T follicular helper cell (primary cell): ENCODE measurements at places on chromosomes 3 and 15.

GRCh38 chr3:179717219-179717618, 64.4 kb downstream of the USP13 start:
- no peak for DNase-seq

DNA sequence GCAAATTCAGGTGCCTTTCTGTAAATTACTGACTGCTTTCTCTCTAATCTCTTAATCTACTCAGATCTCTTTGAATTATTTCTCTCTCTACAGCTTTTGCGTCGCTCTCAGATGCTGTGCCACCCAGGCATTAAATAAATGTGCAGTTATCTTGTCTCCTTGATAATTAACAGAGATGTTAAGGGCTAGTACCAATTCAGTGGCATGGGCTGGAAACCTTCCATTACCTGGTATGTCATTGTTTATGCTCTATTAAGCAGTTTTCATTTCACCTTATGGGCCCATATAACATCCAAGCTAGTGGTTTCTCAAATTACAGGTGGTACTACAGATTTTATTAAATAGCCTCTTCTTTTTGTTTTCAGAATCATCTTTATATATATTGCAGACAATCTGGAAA, 66.0 kb downstream of the PEX5L start:
- DNase-seq, result no peak

GRCh38 chr15:76988867-76989780, 5.8 kb upstream of the PSTPIP1 start:
- no peak for DNase-seq

DNA sequence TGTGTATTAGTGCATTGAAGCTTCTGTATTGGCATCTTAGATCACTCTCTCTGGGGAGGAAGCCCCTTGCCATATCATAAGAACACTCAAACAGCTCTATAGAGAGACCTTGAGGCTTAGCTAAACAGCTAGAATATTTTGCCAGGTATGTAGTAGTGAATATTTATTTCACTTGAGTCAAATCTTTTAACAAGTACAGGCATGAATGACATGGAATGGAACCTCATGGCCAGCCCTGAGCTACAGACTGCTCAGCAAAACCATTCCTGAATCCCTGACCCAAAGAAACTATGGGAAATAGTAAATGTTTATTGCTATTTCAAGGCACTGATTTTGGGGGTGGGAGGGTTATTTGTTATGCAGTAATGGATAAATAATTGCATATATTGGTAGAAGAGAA, 604.8 kb downstream of the MECOM start:
- DNase-seq, result no peak
